ENCODE measurements at places on chromosomes 6 and 20. TPM values are rescaled to one million over a fixed set of nuclear protein-coding genes. Genes with fewer than 3 reads are reported as not detected.

- no peak for DNase-seq
These were observed 57.4 kb upstream of the BMP2 start for GRCh38 chr20:6709910-6710595.

GRCh38 chr6:80348263-80348662, 241.8 kb downstream of the BCKDHB start:
- DNase-seq = no peak

The HMGCLL1 gene
- total RNA-seq = 0.55 TPM

The CPNE5 gene
- 3.0 TPM for total RNA-seq

GRCh38 chr6:106167096-106167814, 81.1 kb downstream of the PRDM1 start:
- no peak for DNase-seq

The C6orf89 gene
- 41.8 TPM for total RNA-seq
